Omental fat pad (tissue), 4 donors: ENCODE measurements at places on chromosomes 1 and 21.

DNA sequence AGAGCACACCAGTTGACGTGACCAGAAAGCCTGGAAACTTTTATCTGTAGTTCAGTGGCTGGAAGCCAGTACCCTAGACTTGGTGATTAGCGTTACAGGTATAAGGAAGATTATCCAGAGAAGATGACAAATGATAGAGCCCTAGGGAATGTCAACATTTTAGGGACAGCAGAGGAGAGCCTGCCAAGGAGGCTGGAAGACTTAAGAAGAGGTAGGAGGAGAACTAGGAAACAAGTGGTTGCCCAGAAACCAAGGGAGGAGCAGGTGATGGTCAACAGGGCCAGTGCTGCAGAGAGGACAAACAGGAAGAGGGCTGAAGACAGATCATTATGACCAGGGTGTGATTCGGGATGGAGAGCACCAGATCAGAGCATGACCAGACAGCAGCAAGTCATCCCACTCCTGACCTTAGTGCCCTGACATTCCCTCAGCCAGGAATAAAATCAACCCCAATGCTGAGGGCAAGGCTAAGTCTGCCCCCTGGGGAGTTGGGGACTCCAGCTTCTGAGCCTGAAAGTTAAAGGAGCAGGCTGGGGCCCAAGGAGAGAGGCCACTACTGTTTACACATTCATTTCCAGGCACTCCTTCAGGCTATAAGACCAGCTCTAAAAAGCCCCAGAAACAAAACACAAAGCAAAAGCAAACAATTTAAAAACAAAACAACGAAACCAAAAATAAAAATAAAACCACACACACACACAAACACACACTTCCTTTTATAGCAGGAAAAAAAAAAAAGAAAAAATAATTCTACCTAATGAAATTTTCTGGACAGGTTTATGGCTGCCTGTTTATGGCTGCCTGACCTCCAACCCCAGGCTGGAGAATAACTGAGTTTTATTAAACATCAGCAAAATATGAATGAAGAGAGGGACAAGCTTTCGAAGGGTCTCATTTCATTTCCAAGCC lies 48.6 kb upstream of the LRRC52 start:
- DNase-seq: no peak

DNA sequence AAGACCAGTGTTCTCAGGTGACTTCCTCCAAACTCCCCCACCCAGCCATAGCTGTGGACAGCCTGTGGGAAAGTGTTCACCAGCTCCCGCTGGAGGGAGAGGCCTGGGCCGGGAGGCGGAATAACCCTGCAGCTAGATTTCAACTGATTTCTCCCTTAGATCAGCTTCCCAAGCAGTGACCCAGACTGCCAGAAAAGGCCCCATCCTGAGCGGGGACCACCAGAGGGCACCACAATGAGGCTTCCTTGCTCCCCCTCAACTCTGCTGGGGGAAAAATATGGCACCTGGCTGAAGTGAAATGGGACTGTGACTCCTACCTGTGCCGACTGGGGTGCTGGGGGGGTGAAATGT lies 50.8 kb downstream of the RHBG start:
- DNase-seq: no peak

- no peak for DNase-seq
These were observed 35.9 kb downstream of the FCER1A start for GRCh38 chr1:159338018-159338417.

GRCh38 chr1:199914546-199914945 lies 113.0 kb upstream of the NR5A2 start:
- DNase-seq: no peak

DNA sequence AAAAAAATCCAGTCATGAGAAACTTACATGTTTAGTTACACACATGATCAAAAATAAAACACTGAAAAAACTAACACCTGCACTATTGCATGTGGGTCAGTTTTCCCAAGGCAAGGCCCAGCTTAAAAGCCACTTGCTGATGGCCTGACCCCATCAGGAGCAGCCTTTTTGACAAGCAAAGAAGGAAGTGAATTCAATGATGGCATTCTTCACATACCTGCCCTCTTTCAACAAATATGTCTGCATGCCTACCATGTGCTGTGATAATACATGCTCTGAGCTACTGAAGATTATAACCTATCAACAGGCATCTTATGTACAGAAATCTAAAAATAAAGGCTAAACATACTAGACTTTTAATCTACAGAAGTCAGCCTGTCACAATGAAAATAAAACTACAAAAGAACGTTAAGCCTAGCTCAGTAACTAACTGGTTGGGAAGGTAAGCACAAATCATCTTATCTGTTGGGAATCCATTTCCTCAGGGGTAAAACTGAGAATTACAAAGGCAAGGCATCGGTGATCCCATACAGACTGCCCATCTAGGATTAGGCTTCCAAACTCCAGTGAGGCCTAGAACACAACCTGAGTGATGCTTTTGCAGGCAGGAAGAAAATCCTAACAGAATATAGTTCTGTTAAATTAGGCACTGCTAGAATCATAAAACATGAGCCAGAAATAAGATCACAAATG lies 14.5 kb downstream of the SORT1 start:
- DNase-seq: no peak

GRCh38 chr1:174112489-174113162 lies 46.7 kb upstream of the RABGAP1L start:
- DNase-seq: no peak

DNA sequence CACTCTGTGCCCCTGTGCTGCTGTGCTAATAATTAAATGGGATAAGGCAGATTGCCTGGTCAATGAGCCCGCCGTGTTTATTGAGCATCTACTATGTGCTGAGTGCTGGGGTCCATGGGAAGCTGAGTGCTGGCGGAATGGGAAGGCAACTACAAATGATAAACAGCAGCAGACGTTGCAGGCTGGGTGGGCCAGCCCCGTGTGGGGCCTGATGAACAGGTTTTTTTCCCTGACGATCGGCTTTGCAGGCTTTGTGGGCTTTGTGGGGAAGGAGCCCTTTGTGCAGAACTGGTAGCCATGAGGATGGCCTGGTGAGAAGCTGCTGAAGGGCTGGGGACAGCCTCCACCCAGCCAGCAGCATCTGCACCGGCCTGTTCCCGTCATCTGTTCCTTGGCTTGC lies 3.5 kb downstream of the PDE9A start:
- DNase-seq: no peak

DNA sequence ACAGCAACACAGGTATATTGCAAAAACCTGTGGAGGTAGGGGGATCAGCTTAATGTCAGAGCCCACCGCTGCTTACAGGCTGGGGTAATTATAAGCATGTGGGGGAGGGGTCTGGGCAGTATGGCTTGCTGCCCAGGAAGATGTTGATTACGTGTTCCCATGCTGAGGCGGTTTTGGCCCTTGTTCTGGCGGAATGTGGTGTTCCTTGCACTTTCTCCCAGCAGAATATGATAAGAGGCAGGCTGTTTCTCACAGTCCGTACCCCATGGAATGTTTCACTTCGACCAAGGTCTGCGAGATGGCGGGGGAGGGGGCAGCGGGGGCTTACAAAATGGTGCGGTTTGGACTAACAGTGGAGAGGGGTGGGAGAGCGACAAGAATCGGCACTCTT lies 9.8 kb upstream of the HPCAL4 start:
- DNase-seq: no peak

GRCh38 chr1:147808025-147808424 lies 47.6 kb upstream of the GJA5 start:
- no peak for DNase-seq

DNA sequence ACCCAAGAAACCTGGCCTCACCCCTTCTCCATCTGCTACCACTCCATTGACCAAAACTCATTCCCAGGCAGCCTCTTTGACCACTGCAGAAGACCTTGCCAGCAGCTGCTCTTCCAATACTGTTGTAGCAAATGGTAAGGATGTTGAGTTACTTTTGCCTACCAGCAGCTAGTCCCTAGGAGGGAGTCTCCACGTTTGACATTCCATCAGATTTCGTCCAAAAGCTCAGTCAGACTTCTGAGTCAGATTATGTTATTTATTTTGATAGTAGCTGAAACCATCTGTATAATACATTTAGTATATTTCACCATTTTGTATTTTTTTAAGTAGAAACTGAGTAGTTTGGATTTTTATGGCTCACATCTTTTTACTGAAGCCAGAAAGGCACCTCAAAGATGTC lies 51.5 kb upstream of the WNT2B start:
- DNase-seq: no peak

GRCh38 chr1:232382671-232383070 lies 247.3 kb downstream of the SIPA1L2 start:
- no peak for DNase-seq

DNA sequence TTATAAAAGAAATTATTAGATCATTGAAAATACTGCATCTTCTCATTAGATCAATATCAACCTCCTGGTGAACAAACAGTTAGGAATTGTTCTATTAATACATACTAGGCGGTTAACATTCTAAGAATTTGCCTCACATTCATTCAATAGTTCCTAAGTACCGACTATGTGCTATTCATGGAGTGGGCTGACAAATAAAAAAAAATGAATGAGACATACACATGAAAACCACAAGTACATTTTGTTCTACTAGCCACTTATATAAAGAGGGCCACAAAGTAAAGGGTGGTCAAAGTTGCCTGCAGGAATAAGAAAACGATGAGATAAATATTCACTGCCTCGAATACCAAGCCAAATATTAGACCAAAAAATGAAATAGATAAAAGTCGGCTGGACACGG lies 294.4 kb downstream of the SDCCAG8 start:
- no peak for DNase-seq

GRCh38 chr1:222546548-222547259 lies 1.2 kb downstream of the HHIPL2 start:
- no peak for DNase-seq

GRCh38 chr1:19312782-19313635 lies 883 bp downstream of the SLC66A1 start:
- no peak for DNase-seq

DNA sequence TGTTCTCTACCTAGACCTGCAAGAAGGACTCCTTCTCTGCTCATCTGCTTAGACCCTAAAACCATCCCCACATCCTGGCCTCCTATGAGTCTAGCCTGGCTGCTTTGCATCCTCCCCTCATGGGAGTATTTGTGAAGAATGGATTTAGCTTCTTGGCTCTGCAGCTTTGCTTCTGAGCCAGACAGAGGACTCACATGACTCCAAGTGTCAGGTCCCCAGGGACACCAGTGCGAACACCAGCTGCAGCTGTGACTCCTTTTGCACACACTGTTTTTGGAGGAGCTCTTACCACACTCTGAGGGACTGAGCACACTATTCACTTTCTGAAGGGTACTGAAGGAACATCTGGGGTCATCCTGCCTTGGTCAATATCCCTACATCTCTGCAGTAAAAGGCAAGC lies 131.8 kb upstream of the SGIP1 start:
- no peak for DNase-seq

DNA sequence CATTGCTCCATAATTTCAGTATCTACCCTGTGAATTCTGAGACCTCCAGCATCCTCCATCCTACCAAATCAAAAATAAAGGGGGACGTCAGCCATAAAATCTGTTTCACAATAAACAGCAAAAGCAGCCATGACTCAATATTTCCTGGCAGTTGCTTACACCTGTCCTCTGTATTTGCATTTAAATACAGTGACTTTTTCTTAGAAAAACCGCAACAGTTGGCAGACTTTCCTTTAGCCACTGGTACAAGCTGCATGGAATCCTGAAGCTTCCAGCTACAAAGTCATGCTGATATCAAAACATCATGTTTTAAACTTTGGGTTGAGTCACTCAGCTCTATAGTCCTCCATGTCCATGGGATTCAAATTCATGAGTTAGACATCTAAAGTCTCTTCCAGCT lies 278.0 kb upstream of the KAZN start:
- DNase-seq: no peak

- DNase-seq: no peak
These were observed 243.4 kb downstream of the TRABD2B start for GRCh38 chr1:47753808-47754207.

DNA sequence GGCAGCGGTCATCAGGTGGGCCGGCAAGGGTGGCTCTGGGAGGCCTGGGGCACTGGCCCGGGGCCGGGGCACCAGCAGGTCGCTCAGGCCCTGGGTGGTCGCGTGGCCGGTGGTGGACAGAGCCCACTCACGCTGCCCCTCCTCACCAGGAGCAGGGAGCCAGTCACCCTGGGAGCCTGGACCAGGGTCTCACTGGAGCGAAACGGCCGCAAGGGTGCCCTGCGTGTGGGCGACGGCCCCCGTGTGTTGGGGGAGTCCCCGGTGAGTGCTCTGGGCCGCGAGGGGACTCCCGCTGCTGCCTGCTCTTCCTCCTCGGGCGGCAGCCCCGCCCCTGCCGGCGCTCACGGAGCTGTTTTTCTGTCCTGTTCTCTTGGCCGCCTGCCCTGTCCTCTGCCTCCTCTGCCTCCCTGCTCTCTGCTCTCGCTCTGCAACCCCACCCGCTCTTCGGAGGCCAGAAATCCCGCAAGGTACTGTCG lies 23.5 kb downstream of the RNF223 start:
- DNase-seq: no peak

- DNase-seq: no peak
These were observed 117.0 kb downstream of the MAP3K21 start for GRCh38 chr1:233444484-233444883.

DNA sequence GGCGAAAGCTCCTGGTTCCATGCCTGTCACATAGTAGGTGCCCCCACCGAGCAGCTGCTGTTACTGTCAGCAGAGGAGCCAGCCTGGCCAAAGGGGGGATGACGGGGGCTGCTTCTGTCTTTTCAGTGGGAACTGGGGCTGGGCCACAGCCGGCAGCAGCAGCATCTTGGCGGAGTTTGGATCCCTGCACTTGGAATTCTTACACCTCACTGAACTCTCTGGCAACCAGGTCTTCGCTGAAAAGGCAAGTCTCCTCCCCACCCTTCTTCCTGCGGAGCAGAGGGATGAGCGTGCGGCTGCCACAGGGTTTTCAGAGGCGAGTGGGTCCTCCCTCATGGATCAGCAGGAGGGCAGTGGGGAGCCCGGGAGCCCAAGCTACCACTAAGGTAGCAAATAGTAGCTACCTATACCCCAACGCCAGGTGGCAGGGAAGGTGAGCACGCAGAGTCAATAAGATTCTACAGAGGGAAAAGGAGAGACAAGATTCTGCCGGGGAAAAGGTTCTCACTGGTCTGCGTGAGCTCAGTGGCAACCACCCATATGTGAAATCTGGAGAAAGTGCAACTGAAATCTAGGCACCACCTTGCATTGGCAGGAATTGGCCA lies 41.4 kb upstream of the SELENON start:
- DNase-seq: no peak

- peak; percentile 36 for DNase-seq
These were observed 31.9 kb downstream of the SETD4 start for GRCh38 chr21:36028127-36029069.

GRCh38 chr1:201724039-201724765 lies 104.8 kb upstream of the IPO9 start:
- no peak for DNase-seq
